Fibroblast of skin of scalp (primary cell): ENCODE measurements at places on chromosomes 11 and 22.

- no peak for DNase-seq
Measured at GRCh38 chr11:44443836-44444769, 121.4 kb upstream of the CD82 start.

- DNase-seq = no peak
Measured at GRCh38 chr11:67542169-67542568, 18.9 kb upstream of the CABP2 start.

DNA sequence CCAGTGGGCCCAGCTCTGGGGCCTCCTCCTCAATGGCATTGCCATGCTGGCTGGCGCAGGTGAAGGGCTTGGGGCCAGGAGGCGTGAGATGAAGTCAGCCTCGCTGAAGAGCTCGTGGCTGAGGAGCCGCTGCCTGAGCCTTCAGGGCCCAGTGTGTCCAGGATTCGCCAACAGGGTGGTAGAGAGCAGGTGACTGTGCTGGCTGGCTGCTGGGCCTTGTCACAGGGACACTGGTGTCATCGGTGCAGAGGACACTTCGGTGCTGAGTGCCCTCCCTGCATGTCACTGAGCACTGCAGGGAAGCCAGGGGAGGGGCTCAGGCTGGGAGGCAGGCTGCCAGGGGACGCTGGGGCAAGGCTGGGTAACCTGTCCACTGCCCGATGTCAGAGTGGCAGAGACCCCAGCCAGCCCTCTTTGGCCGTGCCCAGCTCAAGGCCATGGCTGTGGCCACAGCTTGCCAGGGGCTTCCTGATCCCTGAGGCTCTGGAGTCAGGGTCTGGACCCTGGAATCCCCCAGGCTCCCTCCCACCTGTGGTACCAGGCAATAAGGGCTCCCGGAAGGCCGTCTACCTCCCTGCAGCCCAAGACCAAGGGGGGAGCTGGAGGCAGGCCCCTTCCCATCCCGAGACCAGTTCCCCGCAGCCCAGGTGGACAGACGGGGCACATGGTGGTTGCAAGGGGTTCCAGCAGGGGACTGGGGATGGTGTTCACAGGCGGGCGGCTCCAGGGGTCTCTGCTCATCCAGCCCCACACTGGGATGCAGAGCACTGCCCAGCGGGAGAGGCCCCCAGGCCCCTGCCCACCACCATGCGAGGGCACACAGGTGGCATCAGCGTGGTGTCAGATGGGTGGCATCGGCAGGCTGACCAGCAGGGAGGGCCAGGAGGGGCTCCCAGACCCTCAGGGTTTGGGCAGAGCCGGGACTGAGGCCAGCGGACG, 63.9 kb downstream of the ARFGAP3 start:
- DNase-seq = no peak

GRCh38 chr22:37172266-37173245, 15.5 kb downstream of the C1QTNF6 start:
- no peak for DNase-seq

DNA sequence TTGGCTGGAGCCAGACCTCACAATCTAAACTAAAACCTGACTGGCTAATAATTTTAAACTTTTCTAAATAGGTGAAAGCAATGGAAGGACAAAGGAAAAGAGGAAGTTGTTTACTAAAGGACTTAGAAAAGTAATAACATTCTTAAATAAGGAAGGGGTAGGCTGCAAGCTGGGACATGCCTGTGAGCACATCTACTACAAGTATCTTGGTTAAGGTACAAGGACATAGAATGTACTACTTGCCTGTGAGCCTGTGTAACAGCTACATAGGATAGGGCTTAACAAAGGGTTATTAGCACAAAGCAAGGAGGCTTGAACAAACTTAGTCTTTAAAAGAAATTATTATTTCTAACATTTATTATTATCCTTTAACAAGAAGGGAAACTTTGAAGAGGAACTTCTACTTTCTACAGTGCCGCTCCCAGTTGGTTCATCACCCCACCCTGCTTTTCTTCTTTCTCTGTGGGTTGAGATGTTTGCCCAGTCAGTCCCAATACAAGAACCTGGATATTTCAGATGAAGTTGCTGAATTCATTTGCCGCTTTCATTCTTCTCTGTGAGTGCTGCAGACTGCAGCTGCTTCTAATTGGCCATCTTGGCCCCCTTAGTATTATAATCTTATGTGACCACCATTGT, 87.5 kb downstream of the PRMT3 start:
- no peak for DNase-seq

DNA sequence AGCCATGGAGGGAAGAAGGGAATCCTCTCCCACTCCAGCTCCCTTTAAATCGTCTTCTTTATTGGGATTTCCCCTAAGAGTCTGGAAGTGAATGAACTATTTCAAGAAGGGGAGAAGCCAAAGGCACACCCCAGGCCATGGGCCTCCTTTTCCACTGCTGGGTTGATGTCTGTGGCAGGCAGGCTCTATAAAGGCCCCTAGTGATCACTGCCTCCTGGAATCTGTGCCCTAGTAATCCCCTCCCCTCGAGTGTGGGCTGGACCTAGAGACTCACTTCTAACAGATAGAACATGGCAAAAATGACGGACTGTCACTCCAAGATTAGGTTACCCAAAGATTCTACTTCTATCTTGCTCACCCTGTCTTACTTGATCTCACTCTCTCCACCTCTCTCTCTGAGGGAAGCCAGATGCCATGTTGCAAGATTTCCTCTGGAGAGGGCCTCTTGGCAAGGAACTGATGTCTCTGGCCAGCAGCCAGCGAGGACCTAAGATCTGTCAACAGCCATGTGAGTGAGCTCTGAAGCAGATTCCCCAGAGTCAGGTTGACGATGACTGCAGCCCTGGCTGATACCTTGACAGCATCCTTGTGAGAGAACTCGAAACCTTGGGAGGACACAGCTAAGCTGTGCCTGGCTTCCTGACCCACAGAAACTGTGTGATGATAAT, 444.8 kb downstream of the SOX6 start:
- peak; percentile 42 for DNase-seq

DNA sequence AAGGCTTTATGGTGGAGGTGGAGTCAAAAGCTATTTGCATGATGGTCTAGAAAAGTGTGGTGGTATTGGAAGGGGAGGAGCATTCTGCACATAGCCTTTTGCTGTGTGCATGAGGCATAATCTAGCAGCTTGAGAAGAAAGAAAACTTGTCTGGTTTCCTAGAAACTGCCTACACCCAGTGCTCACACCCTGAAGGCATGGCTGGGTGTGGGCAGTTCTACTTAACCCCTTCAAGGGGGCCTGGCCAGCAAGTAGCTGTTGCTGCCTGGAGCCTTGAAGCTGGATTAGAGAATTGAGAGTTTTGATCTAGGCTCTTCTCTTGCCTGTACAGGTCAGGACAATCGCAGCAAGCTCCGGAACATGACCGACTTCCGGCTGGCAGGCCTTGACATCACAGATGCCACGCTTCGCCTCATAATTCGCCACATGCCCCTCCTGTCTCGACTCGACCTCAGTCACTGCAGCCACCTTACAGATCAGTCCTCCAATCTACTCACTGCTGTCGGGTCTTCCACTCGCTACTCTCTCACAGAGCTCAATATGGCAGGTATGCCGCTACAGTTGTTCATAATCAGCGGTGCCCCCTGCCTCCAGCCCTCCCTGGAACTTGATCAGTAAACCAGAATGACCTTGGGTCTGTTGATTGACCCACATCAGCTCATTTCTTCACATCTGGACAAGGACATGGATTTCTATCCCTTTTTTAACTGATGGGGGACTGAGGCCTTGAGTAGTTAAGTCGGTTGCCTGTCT, 12.2 kb upstream of the GRK2 start:
- DNase-seq = no peak

GRCh38 chr11:113398669-113399430, 11.3 kb downstream of the ANKK1 start:
- DNase-seq = no peak

GRCh38 chr22:36580846-36581245, 51.9 kb upstream of the EIF3D start:
- DNase-seq = no peak

GRCh38 chr22:48425091-48425506, 1402.6 kb downstream of the BRD1 start:
- no peak for DNase-seq

GRCh38 chr11:20017320-20017719, 143.0 kb downstream of the DBX1 start:
- DNase-seq = no peak

- DNase-seq = peak; percentile 9
Measured at GRCh38 chr22:21632237-21632895, at the start of gene CCDC116. Gene CCDC116, plus strand, starts transcription at chr22:21632760. Its CDS starts 422 bp downstream, at chr22:21633182.

DNA sequence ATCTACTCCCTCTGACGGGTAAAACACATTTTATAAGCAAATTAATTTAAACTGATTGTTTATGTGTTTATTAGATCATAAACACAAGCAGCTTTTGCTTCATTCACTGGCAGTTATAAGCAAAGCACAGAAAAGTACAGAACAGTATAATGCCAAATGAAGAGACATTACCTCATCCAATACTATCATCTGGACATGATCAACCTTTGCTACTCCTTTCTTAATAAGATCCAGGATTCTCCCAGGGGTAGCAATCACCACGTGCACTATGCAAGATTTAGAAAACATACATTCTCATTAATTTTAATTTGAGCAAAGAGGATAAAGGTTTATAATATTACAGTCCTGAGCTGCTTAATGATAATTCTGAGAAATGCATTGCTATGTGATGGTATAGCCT, 27.9 kb downstream of the DDX6 start:
- DNase-seq = no peak

DNA sequence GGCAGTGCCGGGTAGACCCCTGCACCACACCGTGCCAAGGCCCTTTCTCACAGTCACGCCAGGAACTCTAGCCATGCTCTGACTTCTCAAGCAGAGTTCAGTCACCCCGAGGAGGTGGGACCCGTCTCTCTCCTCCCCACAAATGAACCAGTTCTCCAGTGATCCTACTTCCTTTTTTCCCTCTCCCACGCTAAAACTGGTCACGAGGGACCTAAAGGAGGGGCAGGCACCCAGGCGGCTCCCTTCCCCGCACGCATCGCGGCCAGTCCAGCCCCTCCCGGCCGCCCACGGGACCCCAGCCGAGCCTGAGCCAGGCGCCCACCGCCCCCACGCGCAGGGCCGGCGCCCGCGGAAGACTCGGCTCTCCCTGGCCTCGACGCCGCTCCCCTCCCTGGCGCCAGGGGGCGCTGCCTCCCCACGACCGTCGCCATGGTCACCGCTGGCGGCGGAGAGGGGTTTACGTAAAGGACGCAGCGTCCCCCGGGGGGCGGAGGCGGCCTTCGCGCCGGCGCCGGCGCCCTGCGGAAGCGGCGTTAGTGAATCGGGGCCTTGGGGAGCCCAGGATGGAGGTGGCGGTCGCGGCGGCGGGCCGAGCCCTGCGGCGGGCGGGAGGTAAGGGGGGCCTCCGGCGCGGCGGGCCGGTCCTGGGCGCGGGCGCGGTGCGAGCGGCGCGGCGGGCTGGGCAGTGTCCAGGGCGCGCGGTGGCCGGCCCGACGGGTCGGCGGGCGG, at the start of gene DAGLA:
TSS of gene DAGLA (plus strand) at position 499 of the 729 bp plus-strand sequence. CDS start 39,765 bp downstream, outside the sequence.
- peak; percentile 69 for DNase-seq

- DNase-seq = no peak
Measured at GRCh38 chr11:95727620-95728019, 62.0 kb downstream of the FAM76B start.

GRCh38 chr11:73931039-73931645, 19.7 kb upstream of the DNAJB13 start:
- DNase-seq = peak; percentile 72

GRCh38 chr11:88012456-88012855, 162.8 kb downstream of the RAB38 start:
- no peak for DNase-seq

DNA sequence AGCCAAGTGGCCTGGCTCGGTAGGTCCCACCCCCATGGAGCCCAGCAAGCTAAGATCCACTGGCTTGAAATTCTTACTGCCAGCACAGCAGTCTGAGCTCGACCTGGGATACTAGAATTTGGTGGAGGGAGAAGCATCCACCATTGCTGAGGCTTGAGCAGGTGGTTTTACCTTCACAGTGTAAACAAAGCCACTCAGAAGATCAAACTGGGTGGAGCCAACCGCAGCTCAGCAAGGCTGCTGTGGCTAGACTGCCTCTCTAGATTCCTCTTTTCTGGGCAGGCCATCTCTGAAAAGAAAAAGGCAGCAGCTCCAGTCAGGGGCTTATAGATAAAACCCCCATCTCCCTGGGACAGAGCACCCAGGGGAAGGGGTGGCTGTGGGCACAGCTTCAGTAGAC, 22.3 kb upstream of the OR5B21 start:
- DNase-seq = no peak

DNA sequence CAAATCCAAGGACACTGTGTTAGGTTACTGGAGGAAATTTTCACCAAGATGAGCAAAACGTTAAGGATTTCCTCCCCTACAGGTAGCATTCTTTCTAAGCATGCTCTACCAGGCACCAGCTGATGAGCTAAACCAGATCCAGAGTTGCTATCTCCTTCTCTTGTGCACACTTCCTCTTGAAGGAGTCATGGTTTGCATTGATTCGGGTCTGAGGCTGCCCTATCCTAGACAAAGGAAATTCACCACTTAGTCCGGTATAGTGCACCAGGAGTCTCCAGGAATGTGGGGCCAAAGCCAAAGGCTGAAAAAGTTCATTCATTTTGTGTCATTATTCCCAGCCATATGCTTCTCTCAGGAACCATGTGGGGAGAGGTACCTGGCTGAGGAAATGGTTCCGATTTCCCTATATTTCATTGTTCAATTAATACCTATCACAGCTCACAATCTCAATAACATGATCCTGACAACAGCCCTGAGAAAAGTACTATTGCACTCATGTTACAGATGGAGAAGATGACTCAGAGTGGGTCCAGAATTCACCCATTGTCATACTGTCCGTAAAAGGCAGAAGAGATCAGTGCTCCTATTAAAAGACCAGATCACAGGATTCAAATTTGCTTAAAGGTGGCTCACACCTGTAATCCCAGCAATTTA, 39.1 kb downstream of the SLC35F2 start:
- DNase-seq = no peak
